ENCODE measurements at places on chromosomes 12 and 14. TPM values are rescaled to one million over a fixed set of nuclear protein-coding genes. Genes with fewer than 3 reads are reported as not detected.

VPS37B gene
- 36.3 TPM for total RNA-seq

DAO gene
- 0.26 TPM for total RNA-seq

ATP2A2 gene
- total RNA-seq, result 173 TPM

KCNJ8 gene
- total RNA-seq, result 20.9 TPM

TSPAN19 gene
- total RNA-seq, result not detected

ABHD4 gene
- total RNA-seq, result 34.2 TPM

TAS2R10 gene
- not detected for total RNA-seq

KLRK1 gene
- 8.1 TPM for total RNA-seq

CMTM5 gene
- 0.96 TPM for total RNA-seq

GRCh38 chr12:12839003-12839395 is 25.9 kb downstream of the DDX47 start:
- no peak overlapping the region for H3K27ac ChIP-seq
- no peaks in the 10 kb centered on the region for H3K27me3 ChIP-seq
- DNase-seq, result no peak
- peaks cover 3% of the 10 kb centered on the region for H3K36me3 ChIP-seq
- peaks cover 9% of the 10 kb centered on the region for H3K4me1 ChIP-seq

DNA sequence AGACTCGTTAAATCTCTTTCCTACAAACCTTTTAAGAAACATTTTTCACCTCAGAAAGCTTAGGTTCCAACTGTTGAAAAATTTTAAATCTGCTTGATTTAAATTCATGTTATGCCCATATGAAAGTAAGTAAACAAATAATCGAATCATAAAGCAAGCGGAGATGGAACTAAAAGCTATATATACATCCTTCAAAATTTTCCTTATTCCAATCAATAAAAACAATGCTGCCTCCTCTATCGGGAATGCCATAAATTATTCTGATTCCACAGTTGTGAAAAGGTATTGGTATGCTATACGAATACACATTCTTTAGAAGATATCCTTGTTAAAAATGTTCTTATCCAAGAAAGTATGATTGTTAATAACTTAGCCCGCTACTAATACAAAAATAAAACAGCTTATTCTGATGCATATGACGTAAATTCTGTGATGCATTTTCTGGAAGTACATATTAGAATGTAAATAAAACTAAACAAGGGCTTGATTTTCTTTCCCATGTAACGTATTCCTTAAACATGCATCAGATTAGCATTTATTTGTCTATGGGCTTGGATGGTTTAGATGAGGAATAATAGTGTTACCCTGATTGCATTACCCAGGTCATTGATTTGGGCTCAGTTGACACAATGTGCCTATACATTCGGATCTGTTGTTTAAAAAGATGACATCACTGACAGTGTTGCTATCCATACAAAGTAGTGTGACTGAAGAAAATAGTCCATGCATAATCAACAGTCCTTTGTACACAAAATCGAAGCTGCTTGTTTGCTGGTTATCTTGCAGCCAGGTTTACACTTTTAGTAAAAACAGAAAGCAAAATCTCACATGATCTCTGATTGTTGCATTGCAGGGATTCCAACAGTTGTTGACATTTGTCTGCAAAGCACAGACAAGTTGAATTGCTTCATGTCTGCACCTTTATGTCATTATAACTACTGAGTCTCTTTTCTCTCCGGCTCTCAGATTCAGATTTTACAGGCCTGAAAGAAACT is 656 bp upstream of the DTD2 start:
- peaks cover 9% of the 10 kb centered on the region for H3K4me1 ChIP-seq
- H3K36me3 ChIP-seq, result no peaks in the 10 kb centered on the region
- peak overlapping the region; percentile 73 for H3K4me3 ChIP-seq
- no peak for DNase-seq

- H3K4me1 ChIP-seq, result no peaks in the 10 kb centered on the region
- H3K27ac ChIP-seq, result no peak overlapping the region
- DNase-seq, result no peak
- H3K4me3 ChIP-seq, result no peak overlapping the region
Measured at GRCh38 chr12:52655720-52656124, 3.7 kb upstream of the KRT2 start.

DNA sequence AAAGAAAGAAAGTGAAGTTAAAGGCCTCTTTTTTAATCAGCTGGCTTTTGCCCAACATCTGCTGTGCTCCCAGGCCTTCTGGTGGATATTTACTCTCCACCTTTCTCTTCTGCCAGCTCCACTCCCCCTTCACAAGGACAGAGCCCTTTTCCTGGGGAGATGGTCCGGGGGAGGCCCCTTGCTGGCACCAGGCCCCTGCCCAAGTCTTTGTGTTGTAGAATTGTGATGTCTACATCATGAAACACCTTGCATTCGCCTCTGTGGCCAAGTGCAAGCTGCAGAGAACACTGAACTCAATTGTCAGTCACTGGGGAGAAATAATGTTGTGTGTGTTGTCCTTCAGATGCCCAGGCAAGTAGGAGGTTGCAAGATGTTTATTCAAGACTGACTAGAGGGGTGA is 150.3 kb downstream of the DPF3 start:
- no peaks in the 10 kb centered on the region for H3K36me3 ChIP-seq
- no peak for DNase-seq
- H3K27me3 ChIP-seq, result no peaks in the 10 kb centered on the region
- no peak overlapping the region for H3K27ac ChIP-seq
- no peaks in the 10 kb centered on the region for H3K4me1 ChIP-seq

GRCh38 chr12:11894890-11895289 is 175.8 kb upstream of the BCL2L14 start:
- H3K36me3 ChIP-seq, result peaks cover 28% of the 10 kb centered on the region
- no peaks in the 10 kb centered on the region for H3K27me3 ChIP-seq
- H3K4me1 ChIP-seq, result peaks cover 7% of the 10 kb centered on the region
- no peak overlapping the region for H3K4me3 ChIP-seq
- H3K27ac ChIP-seq, result no peak overlapping the region
- DNase-seq, result no peak

DNA sequence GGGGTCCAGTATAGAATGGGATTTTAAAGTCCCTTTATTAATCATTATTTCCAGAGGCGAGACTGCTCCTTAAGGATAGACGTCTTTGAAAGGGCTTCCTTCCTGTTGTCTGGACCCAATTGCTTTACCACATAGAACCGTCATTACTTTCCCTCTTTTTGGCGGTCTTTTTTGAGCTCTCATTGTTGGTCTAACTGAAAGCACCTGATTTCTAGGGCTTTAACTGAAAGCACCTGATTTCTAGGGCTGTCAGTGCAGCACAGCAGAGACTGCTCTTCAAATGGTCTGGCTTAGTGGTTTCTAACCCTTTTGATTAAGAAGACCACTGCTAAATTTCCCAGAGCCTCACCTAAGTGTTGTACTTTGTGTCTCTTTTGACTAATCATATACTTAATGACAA is 95.8 kb downstream of the PRKCH start:
- H3K27ac ChIP-seq, result no peak overlapping the region
- no peaks in the 10 kb centered on the region for H3K27me3 ChIP-seq
- no peaks in the 10 kb centered on the region for H3K36me3 ChIP-seq

DNA sequence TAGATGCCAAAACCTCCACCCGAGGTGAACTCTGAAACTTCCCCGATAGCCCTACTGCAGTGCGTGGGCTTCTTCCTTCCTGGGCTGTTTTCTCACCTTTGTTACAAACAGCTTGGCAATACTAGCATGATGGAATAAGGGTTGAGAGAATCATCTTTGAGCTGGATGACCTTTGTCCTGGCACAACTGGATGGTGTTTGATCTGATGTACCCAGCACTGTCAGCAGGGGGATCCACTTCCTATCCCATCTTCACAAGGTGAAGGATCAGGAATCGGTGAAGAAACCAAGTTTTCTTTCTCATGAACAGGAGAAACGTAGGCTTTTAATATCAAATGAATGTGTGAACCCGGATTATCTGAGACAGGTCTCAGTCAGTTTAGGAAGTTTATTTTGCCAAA is 19.5 kb upstream of the LRRC10 start:
- no peak for DNase-seq
- no peak overlapping the region for H3K4me3 ChIP-seq
- H3K27me3 ChIP-seq, result no peaks in the 10 kb centered on the region
- no peaks in the 10 kb centered on the region for H3K4me1 ChIP-seq

DNA sequence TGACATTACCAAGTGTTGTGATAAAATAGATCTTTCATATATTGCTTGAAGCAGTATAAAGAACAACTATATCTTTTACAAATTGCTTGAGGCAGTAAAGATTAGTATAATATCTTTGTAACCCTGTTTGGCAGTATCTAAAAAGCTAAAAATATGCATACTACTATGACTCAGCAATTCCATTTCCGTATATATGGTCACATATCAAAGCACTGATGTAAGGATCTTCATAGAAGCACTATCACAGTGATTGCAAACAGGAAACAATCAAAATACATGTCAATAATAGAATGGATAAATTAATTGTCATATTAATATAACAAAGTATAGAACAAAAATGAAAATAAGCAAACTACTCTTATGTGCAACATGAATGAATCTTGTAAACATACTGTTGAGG is 158.4 kb upstream of the IGF1 start:
- H3K27me3 ChIP-seq, result no peaks in the 10 kb centered on the region
- no peaks in the 10 kb centered on the region for H3K36me3 ChIP-seq
- no peaks in the 10 kb centered on the region for H3K4me1 ChIP-seq
- no peak for DNase-seq
- H3K27ac ChIP-seq, result no peak overlapping the region

GRCh38 chr12:42946871-42947381 is 357.4 kb upstream of the PRICKLE1 start:
- no peak overlapping the region for H3K27ac ChIP-seq
- no peaks in the 10 kb centered on the region for H3K36me3 ChIP-seq
- no peaks in the 10 kb centered on the region for H3K4me1 ChIP-seq

DNA sequence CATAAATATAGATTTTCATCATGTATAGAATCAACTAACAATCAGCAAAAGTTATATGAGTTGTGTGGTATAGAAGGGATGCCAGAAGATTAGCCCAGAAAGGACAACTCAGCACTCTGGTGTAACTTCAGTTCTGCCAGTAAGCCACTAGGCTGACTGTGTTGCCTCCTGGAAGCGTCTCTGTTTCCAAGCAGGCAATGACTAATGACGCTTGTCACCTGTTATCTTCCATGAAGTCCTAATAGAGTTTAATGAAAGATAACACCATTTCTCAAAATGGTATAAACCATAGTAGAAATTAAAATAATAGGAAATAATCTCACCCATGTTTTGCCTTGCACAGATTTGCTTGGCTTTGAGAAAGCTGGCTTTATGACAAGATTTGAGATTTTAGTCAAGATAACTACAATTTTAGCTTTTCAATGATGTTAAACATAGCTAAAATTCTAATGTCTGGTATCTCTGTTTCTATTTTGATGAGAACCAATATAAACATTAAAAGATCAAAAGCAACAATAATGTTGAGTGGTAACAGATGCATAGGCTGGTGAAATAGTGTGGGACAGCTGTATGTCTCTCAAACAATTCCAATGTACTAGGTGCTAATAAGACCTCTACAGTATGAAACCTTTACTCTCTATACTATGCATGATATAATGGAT is 9.0 kb upstream of the RNU6-7 start:
- H3K27me3 ChIP-seq, result no peaks in the 10 kb centered on the region
- H3K36me3 ChIP-seq, result no peaks in the 10 kb centered on the region
- DNase-seq, result no peak
- H3K4me1 ChIP-seq, result no peaks in the 10 kb centered on the region
- H3K4me3 ChIP-seq, result no peak overlapping the region
- no peak overlapping the region for H3K27ac ChIP-seq

- H3K27ac ChIP-seq, result no peak overlapping the region
- H3K27me3 ChIP-seq, result no peaks in the 10 kb centered on the region
- H3K4me3 ChIP-seq, result no peak overlapping the region
- no peaks in the 10 kb centered on the region for H3K4me1 ChIP-seq
- H3K36me3 ChIP-seq, result no peaks in the 10 kb centered on the region
Measured at GRCh38 chr14:72416081-72416849, 477.6 kb downstream of the DPF3 start.

GRCh38 chr12:89015419-89015818 is 336.9 kb downstream of the DUSP6 start:
- DNase-seq, result no peak
- H3K4me1 ChIP-seq, result no peaks in the 10 kb centered on the region
- no peaks in the 10 kb centered on the region for H3K27me3 ChIP-seq
- no peak overlapping the region for H3K4me3 ChIP-seq
- H3K36me3 ChIP-seq, result no peaks in the 10 kb centered on the region

Data from upper lobe of right lung (tissue), 1 donor.